ENCODE measurements at places on chromosomes 2 and 18.

GRCh38 chr2:147648471-147648870, 196.4 kb upstream of the ACVR2A start:
- DNase-seq: no peak

GRCh38 chr2:147715807-147716206, 129.0 kb upstream of the ACVR2A start:
- DNase-seq: no peak

GRCh38 chr2:231177156-231178025, 21.0 kb upstream of the ARMC9 start:
- no peak for DNase-seq

DNA sequence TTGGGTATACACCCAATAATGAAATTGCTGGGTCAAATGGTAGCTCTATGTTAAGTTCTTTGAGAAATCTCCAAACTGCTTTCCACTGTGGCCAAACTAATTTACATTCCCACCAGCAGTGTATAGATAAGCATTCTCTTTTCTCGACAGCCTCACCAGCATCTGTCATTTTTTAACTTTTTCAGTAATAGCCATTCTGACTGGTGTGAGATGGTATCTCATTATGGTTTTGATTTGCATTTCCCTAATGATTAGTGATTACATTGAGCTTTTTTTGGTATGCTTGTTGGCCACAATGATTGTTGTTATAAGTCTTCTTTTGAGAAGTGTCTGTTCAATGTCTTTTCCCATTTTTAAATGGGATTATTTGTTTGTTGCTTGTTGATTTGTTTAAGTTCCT, 50.4 kb upstream of the EPAS1 start:
- DNase-seq: no peak

GRCh38 chr2:49306925-49307324, 152.6 kb upstream of the FSHR start:
- no peak for DNase-seq

GRCh38 chr2:240247868-240248720, 107.6 kb upstream of the OTOS start:
- DNase-seq: no peak

GRCh38 chr2:38218591-38218991, 142.6 kb upstream of the CYP1B1 start:
- no peak for DNase-seq

DNA sequence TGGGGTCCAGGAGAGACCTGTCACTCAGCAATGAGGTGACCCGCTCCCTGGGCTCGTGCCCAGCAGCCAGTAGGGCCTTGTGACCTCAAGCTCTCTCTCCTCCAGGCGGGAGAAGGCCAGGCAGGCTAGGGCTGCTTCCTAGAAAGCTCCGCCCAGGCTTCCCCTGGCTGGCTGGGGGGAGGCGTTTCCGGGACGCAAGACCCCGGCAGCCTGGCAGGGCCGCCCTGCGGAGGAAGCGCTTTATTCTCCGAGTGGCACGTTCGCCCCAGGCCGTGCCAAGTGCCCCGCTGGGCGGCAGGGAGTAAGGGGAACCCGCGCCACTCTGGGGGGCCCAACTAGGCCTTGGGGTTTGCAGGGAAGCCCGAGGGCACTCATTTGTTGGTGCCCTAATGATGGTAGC, 21.2 kb upstream of the EPAS1 start:
- DNase-seq: no peak

DNA sequence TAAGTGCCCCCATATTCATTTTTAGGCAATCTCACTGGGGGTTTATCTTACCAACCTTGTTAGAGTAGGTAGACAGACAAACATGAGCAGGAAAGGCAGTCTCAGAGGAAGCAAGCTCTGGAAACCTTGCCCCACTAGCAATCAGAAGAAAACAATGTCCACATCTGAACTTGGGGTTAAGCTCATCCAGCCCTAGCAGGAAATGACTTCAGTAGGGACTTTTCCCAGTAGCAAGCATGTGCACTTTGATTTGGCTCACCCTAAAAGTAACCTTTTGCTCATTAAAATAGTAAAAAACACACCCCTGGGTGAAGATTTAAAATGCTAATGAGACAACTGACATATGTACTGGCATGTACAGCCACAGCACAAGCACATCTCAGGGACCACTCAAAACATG, 175.5 kb downstream of the AKAIN1 start:
- DNase-seq: no peak

DNA sequence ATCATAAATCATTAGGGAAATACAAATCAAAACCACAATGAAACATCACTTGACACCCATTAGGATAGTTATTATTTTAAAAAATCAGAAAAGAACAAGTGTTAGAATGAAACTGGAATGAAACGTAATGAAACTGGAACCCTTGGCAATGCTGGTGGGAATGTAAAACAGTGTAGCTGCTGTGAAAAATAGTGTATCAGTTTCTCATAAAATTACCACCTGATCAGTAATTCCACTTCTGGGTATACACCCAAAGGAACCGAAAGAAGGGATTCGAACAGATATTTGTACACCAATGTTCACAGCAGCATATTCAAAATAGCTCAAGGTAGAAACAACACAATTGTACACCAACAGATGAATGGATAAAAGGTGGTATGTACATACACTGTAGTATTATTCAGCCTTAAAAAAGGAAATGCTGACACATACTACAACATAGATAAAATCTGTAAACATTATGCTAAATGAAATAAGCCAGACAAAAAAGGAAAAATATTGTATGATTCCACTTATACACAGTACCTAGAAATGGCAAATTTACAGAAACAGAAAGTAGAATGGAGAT, 27.0 kb downstream of the ROCK1 start:
- no peak for DNase-seq

DNA sequence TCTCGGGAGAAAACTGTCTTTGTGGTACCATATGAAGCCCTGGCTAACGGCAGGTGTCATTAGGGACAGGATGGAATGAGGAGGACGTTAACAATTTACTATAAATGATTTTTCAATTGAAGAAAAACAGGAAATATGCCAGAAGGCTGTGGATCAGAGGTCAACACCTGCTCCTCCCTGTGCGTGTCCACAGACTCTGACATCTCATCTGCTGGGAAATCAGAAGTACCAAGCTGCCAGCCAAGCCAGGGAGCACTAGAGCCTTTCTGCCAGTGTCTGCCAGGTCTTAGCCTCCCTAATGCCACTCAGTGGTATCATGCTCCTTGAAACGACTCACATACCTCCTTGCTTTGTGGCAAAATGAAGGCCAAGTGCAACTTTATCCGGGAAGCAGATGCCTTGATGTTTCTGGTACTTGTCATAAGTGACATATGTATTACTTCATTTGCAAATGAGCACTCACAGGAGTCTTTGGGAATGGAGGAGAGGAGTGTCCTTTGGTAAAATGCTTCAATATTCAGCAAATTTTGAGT, 541.1 kb downstream of the SATB2 start:
- no peak for DNase-seq

DNA sequence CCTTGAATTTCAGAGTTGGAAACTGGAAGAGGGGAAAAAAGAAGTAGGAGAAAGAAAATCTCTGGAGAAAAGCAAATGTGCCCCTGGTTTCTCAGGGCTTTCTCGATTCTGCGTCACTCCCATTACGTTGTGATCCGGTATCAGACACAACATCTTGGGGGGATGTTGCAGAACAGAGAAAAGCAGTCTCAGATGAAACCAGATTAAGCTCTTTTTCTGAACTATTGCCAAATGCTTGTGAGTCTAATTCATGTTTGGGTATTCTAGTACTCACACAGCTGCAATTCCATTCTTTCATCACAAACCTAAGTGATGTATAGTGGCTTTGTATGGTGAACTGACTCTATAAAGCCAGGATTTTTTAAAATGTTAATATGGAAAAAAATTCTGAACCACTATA, 233.2 kb downstream of the TCF4 start:
- DNase-seq: no peak

DNA sequence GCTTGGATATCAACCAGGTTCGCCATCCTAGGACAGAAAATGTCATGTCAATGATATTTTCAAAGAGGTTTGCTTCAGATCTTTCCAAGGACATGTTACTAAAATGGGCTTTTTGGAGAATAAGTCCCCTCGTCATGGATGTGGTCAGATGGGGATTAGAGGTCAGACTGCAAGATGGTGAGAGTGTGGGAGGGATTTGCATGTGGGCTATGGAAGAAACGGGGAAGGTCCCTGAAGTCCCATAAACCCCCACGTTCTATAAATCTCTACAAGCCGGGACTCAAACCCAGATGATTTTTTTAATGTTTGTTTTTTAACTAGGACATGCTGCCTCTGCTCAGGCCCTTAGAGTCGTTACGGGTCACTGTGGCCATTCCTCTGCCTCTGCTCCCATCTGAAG, 37.7 kb upstream of the IGFBP5 start:
- DNase-seq: no peak

- no peak for DNase-seq
Measured at GRCh38 chr18:42545825-42546224, 569.7 kb downstream of the RIT2 start.

DNA sequence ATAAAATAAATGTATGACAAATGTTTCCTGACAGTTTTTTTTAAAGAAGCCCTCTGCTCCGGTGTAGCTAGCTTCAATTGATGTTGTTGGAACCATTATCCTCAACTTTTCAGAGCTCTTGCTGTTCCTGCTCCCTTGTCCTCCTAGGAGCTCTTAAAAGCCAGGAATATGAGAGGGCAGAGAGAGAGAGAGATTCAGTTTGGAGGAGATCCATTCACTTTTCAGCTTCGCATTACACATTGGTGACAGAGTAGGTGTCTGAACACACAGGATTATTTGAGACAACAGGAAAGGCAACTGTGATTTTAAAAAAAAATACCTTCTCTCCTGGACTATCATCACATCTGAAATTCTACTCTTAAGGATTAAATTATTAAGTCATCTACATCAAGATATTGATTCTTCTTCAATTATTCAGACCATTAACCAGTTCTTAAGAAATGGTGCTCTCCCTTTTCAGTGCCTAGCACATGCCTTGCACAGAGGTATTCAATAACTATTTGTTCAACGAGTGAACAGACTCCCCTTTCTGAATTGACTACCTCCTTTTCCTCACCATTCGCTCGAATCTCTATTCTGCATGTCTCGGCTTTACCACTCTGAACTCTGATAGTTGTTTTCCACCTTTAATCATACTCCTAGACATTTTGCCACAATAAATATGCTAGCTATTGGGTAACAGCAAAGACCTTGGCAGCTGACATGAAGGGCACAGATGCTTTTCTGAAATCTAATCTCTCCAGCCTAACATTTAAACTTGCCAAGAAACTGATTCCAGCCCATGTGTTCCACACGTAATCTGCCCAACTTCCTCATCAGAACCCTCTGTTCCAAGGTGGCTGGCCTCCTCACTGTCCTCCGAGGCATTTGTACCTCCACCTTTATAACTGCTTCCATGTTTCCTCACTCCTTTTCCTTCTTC, 28.6 kb upstream of the SLC35F5 start:
- DNase-seq: no peak

Data from stimulated activated CD4-positive, alpha-beta T cell treated with anti-CD3 and anti-CD28 coated beads, TNF-alpha, amount 100 ng/mL, for 1 hour (primary cell).